Neural crest cell (in vitro differentiated cells): ENCODE measurements at places on chromosomes 1 and 21.
A peak's percentile ranks its signal among the peaks of the same experiment; 100 is the strongest.

- DNase-seq, result peak; percentile 52
These were observed at the start of gene OLIG1 for GRCh38 chr21:33069994-33070743. Gene OLIG1, plus strand, starts transcription at chr21:33070141. Its CDS starts 106 bp downstream, at chr21:33070247.

- DNase-seq, result no peak
These were observed 259.4 kb upstream of the DAB1 start for GRCh38 chr1:57683037-57683942.

DNA sequence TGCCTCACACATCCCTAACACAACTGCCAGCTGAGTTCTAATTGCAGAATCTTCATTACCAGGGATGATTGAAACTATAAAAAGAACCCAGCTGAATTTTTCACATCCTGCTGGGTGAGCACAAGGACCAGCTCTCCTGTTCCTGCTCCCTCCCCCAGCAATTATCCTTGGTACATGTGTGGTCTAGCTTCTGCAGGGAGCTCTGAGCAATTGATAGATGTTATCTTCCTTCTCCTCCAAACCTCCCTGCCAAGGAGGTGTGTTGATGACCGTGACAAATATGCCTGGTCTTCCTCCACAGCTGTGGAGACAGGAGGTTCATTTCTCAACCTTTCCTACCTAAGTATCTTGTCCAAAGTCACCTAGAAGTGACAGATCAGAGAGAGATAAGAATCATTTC, 65.3 kb upstream of the MAN1A2 start:
- DNase-seq, result no peak

DNA sequence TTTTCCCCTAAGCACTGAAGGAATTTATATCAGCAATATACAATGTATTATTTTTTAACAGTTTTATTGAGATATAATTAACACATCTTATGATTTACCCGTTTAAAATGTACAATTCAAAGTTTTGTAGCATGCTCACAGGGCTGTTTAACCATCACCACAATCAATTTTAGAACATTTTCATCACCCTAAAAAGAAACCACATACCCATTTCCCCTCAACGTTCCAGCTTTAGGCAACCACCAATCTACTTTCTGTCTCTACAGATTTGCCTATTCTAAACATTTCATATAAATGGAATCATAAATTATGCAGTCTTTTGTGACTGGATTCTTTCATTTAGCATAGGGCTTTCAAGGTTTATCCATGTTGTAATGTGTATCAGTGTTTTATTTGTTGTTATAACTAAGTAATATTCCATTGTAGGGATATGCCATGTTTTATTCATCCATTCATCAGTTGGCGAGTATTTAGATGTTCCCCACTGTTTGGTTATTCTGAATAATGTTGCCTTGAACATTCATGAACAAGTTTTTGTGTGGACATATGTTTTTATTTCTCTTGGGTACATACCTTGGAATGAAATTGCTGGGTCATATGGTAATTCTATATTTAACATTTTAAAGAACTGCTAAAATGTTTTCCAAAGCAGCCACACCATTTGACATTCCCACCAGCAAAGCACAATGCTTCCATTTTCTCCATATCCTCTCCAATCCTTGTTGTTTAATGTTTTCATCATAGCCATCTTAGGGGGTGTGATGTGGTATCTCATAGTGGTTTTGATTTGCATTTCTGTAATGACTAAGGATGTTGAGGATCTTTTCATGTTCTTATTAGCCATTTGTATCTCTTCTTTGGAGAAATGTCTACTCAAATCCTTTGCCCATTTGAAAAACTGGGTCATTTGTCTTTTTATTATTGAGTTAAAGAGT, 188.5 kb downstream of the TM2D1 start:
- DNase-seq, result no peak

DNA sequence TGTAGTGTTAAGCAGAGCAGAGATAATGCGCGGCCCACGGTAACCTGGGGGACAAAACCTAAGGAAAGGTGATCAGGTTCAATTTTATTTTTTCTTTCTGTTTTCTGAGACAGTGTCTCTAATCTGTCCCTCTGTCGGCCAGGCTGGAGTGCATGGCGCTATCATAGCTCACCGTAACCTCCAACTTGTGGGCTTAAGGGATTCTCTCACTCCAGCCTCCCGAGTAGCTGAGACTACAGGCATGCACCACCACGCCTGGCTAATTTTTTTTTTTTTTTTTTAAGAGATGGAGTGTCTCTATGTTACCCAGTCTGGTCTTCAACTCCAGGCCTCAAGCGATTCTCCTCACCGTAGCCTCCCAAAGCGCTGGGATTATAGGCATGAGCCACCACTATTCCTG, 724 bp upstream of the ANKRD35 start:
- DNase-seq, result no peak

- no peak for DNase-seq
These were observed at the start of gene CTSS for GRCh38 chr1:150765296-150765976. Gene CTSS, minus strand, starts transcription at chr1:150765778. Its CDS starts 1,015 bp downstream, at chr1:150764763.

DNA sequence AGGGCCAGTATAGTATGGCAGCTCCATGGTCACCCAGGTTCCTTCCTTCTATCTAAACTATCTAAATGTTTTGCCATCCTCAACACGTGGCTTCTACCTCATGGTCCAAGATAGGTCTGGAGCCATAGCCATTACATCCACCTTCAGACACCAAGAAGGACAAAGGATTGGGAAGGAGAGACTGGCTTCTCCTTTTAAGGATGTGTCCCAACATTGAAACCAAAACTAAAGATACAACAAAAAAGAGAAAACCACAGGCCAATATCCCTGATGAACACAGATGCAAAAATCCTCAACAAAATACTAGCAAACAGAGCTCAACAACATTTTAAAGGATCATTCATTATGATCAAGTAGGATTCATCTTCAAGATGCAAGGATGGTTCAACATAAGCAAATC, 24.8 kb downstream of the HSD11B1 start:
- no peak for DNase-seq

DNA sequence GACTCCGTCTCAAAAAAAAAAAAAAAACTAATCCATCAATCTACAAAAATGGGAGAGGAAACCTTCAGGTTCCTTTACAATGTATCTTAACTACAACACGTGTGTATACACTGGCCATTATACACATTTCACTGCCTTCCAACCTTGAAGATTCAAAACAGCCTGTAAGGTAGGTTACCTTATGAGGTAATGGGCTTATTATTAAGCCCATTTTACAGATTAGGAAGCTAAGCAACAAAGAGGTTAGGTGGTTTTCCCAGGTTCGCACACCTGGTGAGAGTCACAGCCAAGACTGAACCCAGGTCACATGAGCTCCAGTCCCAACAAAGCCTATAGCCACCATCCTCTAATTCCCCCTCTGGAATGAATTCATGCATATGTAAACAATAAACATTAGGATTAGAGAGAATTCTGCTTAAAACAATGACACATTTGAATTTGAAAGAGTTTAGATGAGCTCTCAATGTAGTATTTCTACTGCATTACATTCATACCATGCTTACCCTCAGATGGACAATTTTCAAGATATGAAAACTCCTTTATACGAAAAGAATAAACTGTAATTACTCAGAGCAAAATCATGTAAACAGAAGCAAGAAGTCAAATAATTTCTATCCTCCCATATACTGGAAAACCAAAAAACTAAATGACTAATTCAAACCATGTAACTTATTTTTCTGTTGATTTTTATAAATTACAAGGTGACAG, 54.8 kb downstream of the EIF4G3 start:
- no peak for DNase-seq

GRCh38 chr1:209485167-209485566, 98.3 kb upstream of the CAMK1G start:
- no peak for DNase-seq

GRCh38 chr1:12185036-12185917, 18.5 kb downstream of the TNFRSF1B start:
- no peak for DNase-seq

GRCh38 chr1:73635021-73635420, 563.0 kb downstream of the LRRIQ3 start:
- no peak for DNase-seq

DNA sequence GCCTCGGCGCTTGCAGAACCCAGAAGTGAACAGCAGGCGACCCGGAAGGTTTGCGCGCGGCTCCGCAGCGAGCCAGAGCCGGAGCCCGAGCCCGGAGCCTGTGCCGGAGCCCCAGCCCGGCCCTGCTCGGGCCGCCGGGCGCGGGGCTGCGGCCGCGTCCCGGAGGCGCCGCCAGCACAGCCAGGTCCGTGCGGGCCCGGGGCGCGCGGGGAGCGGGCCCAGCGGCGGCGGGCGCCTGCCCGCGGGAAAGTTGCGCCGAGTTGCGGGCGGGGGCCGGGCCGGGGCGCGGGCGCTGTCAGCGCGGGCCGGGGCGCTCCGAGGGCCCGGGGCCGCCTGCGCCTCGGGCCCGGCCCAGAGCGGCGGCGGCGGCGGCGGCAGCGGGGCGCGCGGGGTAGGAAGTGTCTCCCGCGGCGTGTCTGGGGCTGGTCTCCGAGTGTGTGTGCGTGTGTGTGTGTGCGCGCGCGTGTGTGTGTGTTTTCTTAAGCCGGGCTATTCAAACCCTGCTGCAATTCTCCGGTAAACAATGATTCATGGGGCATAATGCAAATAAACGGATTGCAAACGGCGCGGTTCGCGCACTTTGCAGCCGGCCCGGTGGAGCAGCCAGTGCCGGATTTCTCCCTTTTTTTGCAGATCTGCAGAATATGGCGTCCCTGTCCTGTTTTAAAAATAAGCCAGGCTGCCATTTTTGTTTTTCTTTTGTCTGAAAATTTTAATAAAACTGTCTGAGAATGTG, at the start of gene ZNF362:
TSS of gene ZNF362 (plus strand) at position 22 of the 736 bp plus-strand sequence. CDS start 14,083 bp downstream, outside the sequence.
- peak; percentile 54 for DNase-seq

DNA sequence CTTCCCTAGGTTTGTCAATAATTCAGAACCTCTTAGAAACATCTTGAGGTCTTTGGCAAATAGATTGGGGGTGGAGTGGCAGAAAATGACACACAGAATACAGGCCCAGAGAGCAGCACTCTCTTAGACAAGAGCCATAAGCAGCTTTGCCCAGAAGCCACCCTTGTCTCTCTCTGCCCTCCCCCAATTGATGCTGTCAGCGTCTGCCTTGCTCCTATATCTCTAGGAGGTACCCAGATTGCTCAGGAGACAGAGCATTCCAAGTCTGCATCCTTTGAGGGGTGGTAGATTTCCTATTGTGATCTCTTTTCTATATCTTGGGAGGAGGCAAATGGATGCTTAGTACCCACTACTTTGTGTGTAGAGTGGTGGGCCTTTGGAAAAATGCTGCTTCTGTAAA, 1.8 kb downstream of the RGL1 start:
- DNase-seq, result no peak

- no peak for DNase-seq
These were observed 9.1 kb downstream of the CADM3 start for GRCh38 chr1:159180516-159180915.

DNA sequence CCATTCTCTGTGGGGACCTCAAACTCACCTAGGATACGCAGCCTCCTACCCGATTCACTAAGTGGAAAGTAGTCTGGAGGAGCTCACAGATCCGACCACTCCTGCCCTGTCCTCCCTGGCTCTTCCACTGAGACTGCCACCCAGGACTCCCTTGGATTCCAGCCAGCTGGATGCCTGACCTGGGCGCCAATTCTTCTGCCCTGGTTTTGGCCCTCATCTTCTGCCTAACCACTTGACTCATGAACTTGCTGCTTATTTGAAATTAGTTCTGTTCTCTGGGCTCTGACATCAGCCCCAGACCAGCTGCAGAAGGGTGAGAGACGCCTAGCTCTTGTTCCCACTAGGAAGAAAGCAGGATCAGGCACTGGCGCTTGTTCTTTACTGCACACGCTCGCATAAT, 48.9 kb downstream of the SLC35D1 start:
- DNase-seq, result no peak

GRCh38 chr1:41496080-41497055, 11.9 kb upstream of the EDN2 start:
- DNase-seq, result peak; percentile 57

- DNase-seq, result peak; percentile 77
These were observed at the start of gene VAV3 for GRCh38 chr1:107965110-107965991. Gene VAV3, minus strand, starts transcription at chr1:107965180. Its CDS starts 311 bp downstream, at chr1:107964869.

DNA sequence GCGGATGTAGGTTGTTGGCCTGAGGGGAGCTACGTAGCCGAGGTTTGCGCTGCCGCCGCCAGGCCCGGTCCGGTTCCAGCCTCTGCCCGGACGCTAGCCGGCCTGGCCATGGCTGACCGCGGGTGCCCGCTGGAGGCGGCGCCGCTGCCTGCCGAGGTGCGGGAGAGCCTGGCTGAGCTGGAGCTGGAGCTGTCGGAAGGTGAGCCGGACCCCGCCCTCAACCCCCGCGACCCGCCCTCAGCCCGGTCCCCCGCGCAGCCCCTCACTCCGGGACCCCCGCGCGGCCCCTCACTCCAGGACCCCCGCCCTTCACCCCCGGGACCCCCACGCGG, 299 bp downstream of the DIP2A start:
- DNase-seq, result no peak

DNA sequence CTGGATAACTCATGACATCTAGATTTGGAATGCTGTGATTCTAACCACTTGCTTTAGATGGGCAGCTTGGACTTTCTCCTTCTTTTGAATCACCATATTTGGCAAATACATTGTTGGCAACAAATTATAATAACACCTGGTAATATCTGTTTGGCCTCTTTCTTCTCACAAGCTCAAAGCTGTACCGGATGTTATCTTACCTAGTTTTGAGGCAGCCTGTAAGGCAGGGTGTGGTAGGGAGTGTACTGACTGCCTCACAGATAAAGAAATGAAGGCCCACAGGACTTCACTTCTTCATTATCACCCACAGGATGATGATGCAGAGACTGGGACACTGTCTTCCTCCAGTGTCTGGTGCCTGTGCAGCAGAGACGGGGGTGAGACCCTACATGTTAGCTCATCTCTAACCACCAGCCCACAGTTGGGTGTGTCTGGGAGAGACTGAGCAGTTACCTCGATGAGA, 28.5 kb downstream of the TUFT1 start:
- DNase-seq, result no peak

DNA sequence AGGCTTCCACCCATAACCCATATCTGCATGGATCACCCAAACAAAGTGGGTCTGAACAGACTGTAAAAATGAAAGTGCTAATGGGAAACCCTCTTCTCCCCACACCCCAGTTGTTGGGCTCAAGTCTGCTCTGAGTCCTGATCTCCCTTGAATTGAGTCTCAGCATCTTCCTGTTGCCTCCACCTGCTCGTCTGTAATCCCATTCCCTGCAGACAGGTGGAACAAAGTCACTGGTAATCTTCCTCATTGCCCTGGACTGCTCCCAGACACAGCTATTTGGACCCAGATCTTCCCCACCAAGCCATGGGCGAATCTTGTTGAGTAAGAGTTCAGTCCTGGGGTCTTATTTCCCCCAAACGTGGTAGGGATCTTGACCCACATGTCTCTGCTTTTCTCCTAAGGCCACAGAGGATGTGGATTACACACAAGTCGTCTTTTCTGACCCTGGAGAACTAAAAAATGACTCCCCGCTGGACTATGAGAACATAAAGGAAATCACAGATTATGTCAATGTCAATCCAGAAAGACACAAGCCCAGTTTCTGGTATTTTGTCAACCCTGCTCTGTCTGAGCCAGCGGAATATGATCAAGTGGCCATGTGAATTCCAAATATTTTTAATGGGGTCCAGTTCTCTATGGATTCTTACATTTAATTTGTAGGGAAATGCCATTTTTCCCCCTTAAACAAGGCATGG, 15.7 kb downstream of the AVPR1B start:
- DNase-seq, result no peak
